ENCODE measurements at places on chromosomes 11 and 22. TPM values are rescaled to one million over a fixed set of nuclear protein-coding genes. Genes with fewer than 3 reads are reported as not detected.

- DNase-seq, result peak; percentile 53
These were observed 17.0 kb upstream of the PSMA1 start for GRCh38 chr11:14537134-14537599.

DNA sequence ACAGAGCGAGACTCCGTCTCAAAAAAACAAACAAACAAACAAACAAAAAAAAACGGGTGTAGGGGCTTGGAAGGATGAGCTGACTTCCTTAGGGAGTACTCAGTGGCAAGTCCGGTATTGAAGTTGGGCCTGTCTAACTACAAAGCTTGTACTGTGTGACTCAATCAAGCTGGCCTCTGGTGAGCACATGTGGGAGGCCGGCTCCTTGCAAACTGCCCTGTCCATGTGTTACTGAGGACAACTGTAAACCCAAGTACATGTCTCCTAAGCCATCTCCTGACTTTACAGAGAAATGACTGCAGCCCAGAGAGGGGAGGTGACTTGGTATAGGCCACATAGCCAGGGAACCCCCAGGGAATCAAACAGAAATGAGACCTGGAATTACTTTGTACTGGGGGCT, 11.6 kb downstream of the RIBC2 start:
- DNase-seq, result no peak

DNA sequence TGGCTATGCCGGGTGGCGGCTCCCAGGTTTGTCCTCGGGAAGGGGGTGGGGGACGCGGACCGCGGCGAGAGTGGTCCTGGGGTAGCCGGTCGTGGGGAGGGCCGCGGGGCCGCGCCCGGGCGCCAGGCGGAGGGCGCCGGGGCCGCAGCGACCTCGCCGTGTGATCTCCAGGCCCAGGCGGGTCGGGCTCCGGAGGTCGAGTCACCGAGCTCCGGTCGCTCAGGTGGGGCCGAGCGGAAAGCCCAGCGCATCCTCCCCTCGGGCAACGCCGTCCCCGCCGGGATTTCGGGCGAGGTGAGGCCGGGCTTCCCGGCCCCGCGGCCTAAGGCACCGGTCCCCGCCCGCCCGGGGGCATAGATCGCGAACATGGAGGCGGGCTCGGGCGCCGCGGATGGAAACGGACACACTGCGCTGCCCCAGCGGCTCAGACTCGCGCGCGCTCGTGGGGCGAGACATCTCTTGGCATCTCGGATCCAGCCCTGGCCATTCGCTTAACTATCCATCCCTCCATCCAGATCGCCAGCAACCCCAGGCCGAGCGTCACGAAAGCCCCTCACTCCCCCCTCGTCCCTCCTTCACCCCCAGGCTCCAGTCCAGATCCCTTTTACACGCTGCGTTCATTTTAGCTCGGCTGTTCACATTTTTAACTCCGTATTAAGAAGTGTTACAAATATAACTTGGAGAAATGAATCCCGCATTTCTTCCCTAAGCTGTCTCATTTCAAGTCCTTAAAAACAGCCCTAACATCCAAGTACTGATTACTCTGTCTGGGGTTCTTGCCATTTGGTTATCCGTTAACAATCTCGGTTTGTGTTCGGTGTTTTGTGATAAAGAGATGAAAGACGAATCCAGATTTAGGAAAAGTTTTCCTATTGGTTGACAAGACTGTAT, 460 bp downstream of the ZC3H12C start:
- DNase-seq, result peak; percentile 43

- DNase-seq, result no peak
These were observed 575 bp downstream of the MFNG start for GRCh38 chr22:37485395-37486223.

DNA sequence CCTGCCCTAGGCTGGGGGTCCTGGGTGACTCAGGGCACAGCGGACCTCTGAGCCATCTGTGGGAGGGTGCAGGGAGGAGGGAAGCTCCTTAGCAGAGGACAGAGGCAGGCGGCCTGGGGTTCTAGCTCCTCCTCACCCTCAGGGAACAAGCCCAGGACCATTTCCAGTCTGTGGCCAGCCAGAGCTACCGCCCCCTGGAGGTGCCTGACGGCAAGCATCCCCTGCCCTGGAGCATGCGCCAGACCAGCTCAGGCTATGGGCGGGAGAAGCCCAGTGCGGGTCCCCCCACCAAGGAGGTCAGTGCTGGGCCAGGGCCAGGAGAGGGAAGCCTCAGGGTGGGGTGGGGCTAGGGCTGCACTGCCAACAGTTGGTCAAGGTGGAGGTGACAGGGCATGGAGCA, 26.0 kb upstream of the LRRC10B start:
- peak; percentile 27 for DNase-seq

DNA sequence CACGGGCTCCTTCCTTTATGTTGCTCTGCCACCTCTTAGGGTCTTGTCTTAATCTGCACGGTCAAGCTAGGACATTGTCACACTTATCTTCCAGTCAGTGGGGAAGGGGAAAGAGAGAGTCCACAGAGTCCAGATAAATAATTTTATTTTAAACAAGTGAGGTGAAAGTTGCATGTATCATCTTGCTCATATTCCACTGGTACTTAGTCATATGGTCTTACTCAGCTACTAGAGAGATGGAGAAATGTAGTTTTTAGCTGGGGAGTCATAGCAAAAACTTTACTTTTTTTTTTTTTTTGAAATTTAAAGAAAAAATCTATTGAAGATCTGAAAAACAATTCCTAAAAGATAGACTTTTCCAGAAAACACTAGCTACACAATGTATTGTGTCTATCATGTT, 29.0 kb downstream of the PDE3B start:
- no peak for DNase-seq

DNA sequence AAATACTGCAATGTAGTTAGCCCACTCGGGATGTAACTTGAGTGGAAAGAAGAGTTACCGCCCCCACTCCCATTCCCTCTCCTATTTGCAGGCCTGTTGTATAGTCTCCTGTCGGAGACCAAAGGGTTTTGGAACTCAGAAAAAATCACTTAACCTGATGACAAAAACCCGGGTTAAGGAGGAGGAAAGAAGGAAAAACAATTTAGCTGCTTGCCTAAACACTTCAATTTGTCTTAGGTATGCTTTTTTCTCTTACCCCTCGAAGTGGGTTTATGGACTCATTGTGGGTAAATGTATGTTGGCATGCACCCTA, 2.2 kb downstream of the YAP1 start:
- DNase-seq, result no peak

DNA sequence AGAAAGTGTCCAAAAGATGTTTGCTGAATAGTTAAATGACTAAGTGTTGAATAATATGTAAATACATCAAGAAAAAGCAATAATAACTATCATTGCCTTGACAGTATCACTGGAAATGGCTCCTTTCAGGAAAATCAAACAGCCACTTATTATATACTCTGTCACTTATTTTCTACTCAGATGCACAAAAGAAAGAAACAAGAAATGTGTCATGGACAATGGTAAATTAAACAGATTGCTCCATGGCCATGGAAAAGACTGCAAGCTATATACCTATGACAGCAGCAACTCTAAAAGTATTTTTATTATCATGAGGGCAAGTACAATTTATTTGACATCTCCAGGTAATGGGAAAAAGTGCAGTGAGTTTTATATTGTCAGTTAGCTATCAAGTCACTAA, 52.9 kb upstream of the GUCY1A2 start:
- no peak for DNase-seq

DNA sequence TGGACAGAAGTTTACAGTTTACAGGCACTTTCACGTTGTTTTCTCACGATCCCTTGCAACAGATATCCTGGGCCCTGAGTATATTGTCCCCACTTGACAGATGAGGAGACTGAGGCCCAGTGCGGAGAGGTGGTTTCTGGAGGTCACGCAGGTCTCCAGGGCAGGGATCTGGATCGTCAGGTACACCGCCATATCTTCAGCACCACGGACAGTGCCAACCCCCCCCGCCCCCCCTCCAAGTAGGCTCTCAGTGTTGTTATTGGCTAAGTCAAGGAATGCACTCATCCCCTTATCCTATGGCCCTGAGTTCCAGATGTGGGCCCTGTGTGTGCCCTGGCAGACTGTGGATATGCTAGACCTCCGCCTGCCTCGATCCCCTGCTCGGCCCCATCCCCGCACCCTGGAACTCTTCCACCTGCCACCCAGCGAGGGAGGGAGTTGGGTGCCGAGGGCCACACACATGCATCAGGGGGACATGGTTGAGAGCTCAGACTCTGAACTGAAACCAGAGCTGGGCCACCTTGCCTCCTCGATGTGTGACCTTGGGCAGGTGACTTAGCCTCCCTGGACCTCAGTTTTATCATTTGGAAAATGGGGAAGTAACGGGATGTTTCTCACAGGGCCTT, 37.5 kb downstream of the MPPED1 start:
- DNase-seq, result no peak

GRCh38 chr11:59028105-59028504, 58.0 kb upstream of the GLYATL1B start:
- no peak for DNase-seq

DNA sequence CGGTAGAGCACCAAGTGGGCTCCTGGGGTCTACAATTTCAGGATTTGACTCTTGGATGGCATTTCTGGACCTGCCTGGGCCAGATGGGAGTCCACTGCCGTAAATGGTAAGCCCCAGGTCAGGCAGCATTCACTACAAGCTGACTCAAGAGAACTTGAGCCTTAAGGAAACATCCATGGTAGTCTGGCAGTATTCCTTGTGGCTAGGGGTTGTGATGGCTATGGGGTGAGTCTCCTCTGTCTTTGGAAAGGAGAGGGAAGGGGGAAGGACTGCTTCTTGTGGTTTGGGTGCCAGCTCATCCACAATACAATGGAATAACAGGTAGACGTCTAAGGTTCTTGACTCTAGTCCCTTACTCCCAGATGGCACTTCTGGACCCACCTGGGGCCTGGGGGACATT, 32.3 kb upstream of the POU2AF2 start:
- DNase-seq, result no peak

GRCh38 chr11:130301002-130301401, 13.7 kb downstream of the ZBTB44 start:
- DNase-seq, result no peak

- DNase-seq, result no peak
These were observed 28.0 kb downstream of the CHID1 start for GRCh38 chr11:882596-882995.

- DNase-seq, result no peak
These were observed 27.5 kb downstream of the KIAA0930 start for GRCh38 chr22:45212992-45213751.

DNA sequence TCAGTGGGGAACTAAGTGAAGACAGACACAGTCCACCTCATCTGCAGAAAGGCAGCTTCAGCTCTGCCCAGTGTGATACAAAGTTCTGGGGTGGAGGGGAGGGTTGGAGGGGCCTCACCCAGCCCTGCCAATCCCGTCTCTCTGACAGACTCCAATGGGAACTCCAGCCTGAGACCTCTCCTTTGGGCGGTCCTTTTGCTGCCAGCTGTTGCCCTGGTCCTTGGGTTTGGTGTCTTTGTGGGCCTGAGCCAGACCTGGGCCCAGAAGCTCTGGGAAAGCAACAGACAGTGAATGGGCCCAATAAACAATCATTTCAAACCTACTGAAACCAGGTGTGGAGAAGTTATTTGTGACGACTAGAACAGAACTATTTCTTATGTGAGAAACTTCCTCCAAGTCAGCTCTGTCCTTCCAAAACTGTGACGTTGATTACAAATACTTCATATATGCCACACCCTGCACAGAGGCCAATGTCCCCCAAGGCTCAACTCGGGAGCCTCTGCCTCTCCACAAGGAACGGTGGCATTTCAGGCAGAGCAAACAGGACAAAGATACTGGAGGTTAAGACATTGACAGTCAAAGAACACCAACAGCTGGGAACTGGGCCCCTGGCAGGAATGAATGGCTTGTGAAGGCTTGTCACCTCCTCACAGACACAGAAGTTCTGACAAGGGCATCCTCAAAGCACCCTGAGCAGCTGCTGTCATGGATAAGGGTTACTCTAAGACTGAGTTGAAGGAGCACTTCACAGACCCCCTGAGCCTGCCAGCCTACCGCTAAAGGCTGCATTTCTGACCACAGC, 8.2 kb downstream of the ZP1 start:
- DNase-seq, result no peak

DNA sequence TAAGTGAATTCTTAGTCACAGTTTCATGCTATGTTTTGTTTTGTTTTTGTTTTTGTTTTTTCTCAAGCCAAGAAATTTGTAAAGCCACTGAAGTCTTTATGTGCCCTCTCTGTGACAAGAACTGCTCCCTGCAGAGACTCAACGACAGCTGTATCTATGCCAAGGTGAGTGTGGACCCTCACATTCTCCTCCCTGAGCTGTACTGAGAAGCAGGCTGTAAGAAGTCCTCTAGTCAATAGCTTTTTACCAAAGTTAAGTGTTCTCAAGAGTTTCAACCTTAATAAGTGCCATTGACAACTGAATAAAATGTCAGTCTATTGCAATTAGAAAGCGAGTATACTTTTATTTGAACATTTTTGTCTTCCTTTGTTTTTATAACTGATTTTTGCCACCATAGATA, 18.9 kb downstream of the MUC15 start:
- DNase-seq, result no peak

- DNase-seq, result no peak
These were observed 232.6 kb downstream of the CASP12 start for GRCh38 chr11:104665641-104666040.

DNA sequence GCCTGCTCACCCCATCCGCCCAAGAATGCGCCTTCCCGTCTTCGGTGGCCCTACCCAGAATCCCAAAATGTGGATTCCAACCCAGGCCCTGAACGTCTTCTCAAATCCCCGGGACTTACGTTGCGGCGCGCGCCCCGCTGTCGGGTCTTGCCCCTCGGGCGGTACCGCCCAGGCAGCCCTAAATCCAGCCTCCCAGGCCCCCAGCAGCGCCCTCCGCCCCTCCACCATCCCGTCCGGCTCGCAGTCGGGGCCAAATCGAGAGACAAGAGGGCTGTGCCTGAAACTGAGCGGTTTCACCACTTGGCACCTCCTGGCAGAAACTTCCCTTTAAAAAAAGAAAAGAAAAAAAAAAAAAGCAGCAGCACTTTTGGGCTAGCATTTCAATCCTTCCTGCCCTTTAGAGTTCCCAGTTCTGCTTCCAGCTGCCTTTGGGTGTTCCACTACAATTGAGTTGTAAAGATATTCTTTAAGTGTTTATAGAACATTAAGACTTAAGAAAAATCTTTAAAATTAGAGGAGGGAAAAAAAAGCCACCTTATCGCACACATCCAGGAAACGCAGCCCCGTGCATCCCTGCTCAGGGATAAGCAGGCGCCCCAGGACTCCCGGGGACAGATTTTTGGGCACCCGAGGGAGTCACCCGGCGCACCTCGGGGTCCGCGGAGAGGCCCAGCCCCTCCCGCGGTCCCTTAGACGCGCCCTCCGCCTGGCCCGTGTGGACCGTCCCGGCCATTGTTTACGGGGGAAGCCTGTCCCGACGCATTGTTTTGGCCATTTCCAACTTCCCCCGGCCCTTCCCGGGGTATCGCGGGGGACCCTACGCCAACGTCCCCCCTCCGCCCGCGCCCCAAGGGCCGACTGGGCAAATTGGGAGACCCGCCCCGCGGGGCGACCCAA, 57.6 kb downstream of the KCNJ4 start:
- DNase-seq, result peak; percentile 49

The MUC2 gene
- total RNA-seq, result under 0.01 TPM

The SLC22A25 gene
- total RNA-seq, result not detected

The KIAA1671 gene
- total RNA-seq, result 79.8 TPM

The DENND6B gene
- total RNA-seq, result 7.3 TPM

The EHD1 gene
- total RNA-seq, result 45.2 TPM

All from body of pancreas (tissue), 4 donors.